Fibroblast of lung (primary cell): ENCODE measurements at places on chromosomes 5 and 9.

- DNase-seq, result peak; percentile 39
These were observed 15.3 kb downstream of the HNRNPH1 start for GRCh38 chr5:179608131-179608581.

DNA sequence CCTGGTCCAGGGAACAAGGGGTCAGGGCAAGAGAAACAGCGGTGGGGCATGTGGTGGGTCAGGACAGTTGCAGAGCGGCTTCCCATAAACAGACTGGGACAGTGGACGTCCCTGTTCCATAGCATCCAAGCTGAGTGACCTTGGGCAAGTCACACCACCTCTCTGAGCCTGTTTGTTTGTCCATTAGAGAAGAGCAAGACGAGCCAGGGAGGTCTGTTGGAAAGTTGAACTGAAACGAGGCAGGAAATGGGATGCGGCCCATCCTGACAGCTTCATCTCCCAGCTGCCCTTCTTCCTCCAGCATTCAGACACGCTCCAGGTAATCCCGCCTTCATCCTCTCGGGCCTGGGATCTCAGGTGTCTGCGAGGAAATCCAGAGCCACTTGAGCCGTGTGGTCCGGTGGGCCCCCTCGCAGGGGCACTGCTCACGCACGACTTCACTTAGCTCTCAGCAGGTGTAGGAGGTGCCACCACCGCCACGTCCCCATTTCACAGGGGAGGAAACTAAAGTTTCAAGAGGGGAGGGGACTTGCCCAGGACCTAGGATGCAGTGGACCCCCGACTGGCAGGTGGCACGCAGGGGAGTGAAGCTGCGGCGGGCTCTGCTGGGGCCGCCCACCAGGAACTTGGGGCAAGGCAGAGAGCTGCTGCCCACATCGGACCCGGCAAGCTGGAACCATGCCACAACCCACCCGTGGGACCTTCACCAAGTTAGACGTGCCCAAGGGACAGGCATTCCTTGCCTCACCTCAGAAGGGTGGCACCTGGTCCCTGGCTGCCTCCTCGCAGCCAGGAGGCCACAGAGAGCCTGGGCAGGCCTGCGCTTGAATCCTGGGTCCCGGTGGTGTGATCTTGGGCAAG is 13.0 kb downstream of the PTGES2 start:
- no peak for DNase-seq

- DNase-seq, result peak; percentile 64
These were observed 601.8 kb downstream of the CCDC171 start for GRCh38 chr9:16154521-16155078.

DNA sequence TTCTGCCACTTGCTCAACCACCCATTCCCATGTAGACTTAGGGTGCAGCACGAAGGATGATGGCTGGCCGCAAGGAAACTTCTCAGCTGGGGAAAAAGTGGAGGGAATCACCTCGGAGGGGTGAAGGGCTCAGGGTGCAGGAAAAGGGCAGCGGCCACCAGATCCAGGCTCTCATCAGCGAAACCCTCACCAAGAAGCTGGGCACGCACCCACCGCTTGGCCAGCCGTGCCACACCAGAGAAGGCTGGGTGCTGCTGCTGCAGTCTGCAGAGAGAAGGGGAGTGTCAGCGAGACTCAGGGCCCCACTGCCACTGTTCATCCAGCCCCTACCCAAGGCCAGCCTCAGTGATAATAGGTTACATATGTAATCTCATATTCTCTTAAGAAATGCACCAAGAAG is 8.6 kb downstream of the NOL6 start:
- no peak for DNase-seq

- DNase-seq, result no peak
These were observed 73.5 kb downstream of the EFNA5 start for GRCh38 chr5:107597247-107597646.

GRCh38 chr5:181186986-181187499 is 18.0 kb downstream of the TRIM7 start:
- no peak for DNase-seq

DNA sequence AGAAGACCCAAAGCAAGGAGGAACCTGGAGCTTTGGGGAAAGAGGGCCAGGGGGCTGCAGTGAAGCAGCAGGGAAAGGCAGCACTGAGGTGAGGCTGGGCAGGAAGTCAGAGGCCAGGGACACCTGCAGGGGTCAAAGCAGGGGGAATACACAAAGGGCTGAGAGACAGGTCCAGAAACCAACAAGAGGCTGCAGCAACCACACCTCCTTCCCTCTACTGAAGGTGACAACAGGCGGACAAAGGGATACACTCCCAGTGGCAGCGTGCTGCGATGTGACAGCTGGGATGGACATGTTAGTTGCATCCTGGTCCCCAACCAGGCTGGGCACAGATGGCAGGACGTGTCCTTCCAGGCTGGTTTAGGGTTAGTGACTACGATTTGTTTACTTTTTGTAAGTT is 12.6 kb downstream of the CFAP77 start:
- DNase-seq, result no peak

DNA sequence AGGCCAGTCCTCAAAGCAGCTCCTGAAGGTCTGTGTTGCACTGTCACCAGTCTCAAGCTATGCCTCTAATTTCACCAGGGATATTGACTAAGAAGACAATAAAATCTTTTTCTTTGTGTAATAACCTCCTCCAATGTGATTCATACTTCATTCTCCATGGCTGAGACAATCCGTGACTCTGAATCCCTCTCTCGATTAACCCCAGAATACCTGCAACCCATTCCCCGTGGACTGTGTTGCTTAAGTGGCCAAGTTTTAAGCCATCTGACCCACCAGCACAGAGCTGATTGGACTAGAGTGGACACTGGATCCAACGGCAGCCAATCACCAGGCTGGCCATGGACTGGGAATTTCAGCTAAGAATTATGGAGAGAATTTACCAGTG is 5.4 kb upstream of the CCIN start:
- DNase-seq, result peak; percentile 34

DNA sequence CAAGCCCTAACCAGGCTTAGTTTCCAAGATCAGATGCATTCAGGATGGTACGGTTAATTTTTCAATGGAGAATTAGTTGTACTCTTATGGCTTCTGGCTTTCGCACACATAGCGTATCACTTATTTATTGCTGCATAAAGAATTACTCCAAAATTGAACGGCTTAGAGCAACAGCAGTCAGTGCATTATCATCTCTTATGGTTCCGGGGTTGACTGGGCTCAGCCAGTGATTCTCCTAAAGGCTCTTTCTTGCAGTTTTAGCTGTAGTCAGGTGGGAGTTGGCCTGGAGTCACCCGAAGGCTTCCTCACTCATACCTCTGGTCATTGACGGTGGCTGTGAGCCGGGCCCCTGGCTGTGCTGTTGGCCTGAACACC is 595 bp upstream of the GRHPR start:
- DNase-seq, result no peak

DNA sequence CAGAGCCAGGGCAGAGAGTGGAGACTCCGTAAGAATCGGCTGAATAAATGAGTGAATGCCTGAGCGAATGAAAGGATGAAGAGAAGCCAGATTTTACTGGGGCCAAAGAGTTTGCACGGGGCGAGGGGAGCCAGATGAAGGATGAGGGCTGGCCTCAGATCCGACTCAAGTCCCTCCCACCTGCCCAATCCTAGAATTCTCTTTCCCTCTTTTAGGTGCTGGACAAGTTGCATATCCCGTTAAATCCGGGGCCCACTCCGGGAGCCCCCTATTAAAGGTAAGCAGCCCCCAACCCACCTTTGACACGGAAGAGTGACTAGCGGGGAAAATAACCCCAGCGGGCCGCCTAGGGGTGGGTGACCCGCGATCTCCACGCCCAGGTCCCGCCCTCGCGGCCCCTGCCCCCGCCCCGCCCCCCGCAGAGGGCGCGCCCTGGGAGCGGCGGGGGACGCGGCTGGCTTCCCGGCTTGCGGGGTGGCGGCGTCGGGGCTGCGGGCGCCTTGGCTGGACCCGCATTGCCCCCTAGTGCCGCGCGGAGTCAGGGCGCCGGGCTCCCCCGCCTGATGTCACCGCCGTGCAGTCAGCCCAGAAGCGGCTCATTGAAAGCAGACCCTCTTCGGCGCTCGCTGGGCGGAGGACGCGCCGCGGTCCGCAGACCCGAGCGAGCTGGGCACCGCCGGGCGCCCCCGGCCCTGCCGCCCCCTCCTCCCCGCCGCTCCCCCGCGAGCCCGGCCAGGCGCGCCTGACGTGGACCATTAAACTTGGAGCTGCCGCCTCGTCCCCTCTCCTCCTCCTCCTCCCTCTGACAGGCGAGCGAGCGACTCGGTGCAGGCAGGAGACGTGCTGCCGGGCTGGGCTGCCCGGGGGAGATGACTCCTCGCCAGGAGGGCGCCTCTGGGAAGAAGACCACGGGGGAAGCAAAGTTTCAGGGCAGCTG is at the start of gene ADRA1B:
TSS of gene ADRA1B (plus strand) at position 579 of the 937 bp plus-strand sequence. CDS start 424 bp downstream, outside the sequence.
- DNase-seq, result peak; percentile 66

- peak; percentile 43 for DNase-seq
These were observed 65.1 kb downstream of the MACROH2A1 start for GRCh38 chr5:135333732-135334515.

DNA sequence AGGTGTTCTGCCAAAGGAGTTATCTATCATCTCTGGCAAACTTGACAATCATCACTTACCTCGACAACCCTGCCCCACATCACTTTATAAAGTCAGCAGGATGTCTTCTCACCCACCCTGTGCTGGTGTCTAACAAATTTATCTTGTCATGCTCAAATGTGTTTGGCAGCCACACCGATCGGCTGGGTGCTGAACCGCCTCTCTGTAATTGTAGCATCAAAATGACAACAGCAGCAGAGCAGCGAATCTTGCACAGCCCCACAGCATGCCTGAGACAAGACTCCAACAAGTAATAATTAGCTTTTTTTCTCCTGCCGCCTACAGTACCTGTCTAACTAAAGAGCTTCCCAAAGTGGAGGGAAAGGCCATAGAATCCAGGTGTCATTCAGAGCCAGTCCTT is 176.2 kb downstream of the NR3C1 start:
- no peak for DNase-seq

- DNase-seq, result peak; percentile 31
These were observed 32.3 kb upstream of the ZNF462 start for GRCh38 chr9:106830527-106831150.

- DNase-seq, result peak; percentile 21
These were observed 497.1 kb downstream of the ARHGEF28 start for GRCh38 chr5:74122979-74123590.

- no peak for DNase-seq
These were observed 888 bp downstream of the RPL26L1 start for GRCh38 chr5:172959824-172960799.

GRCh38 chr5:142611154-142611553 is 74.7 kb downstream of the FGF1 start:
- peak; percentile 46 for DNase-seq

DNA sequence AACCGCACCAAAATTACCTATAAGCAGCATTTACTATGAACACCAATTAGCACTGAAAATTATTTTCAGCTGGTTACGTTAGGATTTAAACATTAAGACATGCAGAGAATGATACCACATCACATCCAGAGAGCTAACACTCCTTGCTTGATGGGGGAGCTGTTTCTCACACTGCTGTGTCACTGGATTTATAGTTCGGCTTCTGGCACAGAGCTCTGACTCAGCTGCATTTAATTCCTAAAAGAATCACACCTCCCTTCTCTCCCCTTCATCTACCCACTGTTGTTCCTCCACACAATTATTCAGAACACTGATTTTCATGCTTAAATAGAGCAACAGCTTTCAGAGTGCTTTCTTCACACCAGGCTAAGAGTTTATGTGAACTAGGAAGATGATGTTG is 82.6 kb upstream of the SV2C start:
- no peak for DNase-seq

DNA sequence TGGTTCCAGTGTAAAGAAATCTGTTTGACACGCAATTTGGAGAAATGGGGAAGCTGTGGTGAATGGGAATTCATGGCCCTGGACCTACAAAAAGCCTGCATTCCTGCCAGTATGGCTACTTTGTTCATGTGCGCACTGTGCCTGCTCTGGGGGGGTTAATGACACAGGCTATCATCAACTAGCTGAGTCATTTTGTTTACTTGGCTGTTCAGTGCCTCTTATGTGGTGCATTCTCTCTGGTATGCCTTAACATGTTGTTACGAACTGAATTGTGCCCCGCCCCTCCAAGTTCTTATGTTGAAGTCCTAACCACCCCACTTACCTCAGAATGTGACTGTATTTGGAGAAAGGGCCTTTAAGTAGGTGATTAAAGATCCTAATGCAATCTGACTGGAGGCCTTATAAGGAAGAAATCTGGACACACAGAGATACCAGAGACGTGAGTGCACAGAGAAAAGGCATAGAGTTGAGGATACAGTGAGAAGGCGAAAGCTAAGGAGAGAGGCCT is 20.4 kb upstream of the UBAP1 start:
- DNase-seq, result peak; percentile 98

GRCh38 chr9:27572918-27573633 is at the start of gene C9orf72:
TSS of gene C9orf72 (minus strand) at chr9:27573481. CDS start at chr9:27567120, 6,361 bp downstream.
- DNase-seq, result peak; percentile 55

DNA sequence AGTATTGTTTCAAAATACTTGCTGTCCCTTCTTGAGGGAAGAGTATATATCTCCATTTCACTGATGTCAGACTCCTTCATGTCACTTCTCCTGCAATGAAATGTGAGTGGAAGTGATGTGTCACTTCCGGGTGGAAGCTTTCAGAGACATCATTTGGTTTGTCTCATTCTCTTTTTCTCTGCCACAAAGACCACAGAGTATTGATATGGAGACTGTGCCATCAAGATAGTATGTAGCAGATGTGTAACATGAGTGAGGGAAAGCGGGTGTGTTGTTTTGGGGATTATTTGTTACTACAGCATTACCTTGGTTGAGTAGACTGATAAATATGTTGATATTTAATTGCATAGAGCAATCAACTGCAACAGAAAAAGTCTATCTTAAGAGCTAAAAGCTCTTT is 169.8 kb downstream of the FBXL7 start:
- DNase-seq, result no peak

DNA sequence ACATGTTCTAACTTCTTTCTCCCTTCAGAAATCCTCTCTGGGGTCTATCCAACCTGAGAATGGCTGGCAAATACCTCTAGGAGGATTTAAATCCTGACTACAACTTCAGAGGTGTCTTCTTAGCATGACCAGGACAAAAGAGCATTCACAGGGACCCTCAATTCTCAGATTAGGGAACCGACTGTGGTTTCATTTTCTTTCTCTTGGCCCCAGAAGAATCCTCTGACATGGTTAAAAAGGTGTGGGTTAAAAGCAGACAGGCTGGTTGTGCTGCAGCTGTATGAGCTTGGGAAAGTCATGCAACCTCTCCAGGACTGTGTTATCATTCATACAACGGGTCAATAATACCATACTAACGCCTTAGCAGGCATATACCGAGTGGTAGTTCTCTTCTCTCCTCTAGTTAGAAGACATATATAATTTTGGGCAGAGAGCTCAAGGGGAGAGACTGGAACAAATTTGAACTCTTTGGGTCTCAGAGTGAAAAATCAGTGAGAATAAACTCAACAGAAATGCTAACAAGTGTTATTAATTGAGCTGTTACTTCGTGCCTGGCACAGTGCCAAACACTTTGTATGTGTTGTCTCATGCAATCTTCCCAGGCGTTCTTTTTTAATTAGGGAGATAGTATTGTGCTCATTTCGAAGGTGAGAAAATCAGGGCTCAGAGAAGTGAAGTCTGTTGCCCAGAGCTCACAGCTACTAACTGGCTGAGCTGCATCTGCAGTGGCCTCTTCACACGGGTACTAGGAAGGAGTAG is 35.2 kb downstream of the INSYN2B start:
- DNase-seq, result no peak

GRCh38 chr9:126536841-126537465 is 76.8 kb upstream of the LMX1B start:
- no peak for DNase-seq
